Fibroblast of the conjunctiva (primary cell): ENCODE measurements at places on chromosomes 7 and 10.
A peak's percentile ranks its signal among the peaks of the same experiment; 100 is the strongest.

DNA sequence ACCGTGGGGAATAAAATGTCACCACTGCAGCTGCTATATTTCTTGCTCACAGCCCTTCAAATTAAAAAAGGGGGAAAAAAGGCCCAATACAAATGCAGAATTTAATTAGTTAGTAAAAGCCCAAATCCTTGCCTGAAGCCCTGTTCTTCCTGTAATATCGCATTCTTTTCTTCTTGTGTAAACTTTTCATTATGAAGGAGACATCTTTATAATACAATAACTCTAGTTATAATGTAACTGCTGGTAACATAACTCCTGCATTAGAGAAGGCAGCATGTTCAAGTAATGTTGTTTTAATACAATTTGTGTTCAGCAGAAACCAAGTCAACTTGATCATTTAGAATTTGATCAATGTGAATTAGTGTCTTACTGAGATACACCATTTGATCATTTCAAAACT lies 250.9 kb downstream of the CHCHD3 start:
- no peak for DNase-seq

GRCh38 chr7:32244806-32245345 lies 174.7 kb upstream of the PDE1C start:
- DNase-seq = no peak

DNA sequence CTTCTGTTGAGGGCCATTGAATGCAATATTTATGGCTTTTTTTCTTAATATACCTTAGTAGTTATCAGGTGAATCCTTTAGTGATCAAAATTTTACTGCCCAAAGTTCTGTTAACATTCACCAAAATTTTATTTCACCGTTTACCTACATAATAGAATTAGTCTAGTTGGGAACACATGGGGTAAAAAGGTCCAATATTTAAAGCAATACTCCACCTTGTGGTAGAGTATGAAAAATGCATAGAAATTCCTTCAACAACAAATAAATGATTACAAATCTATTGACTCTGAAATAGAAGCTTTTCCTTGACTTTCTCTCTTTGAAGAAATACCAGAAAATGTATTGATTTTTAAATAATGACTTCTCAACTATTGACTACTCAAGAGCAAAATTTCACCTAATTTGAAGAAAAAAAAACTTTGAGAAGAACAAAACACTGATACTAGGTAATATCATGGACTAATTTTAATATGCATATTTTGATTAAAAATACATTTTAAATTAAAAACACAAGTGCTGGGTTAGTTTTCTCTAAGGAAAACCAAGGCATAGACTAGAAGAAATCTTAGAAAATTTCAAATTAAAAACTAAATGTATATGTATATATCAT lies 43.3 kb downstream of the POLR1F start:
- DNase-seq = peak; percentile 18

DNA sequence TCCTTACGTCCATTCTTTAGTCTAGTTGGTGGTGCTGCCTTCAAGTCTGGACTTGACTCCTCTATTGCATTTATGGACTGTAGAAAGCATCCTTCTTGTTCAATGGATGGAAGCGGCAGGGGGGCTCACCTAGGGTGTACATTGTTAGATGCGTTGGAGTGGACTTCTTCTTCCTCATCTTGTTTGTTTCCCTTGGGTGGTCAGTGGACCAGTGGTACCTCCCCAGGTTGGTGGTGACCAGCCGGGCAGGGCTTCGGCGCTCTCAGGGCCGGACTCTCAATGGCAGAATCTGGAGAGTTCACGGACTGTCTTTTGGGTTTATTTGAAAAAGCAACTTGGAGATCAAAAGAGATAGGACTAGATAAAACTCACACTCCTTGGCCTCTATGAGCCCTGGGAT lies 6.2 kb upstream of the BTBD16 start:
- no peak for DNase-seq

- DNase-seq = no peak
Observed at GRCh38 chr7:133165529-133165928, 83.6 kb upstream of the CHCHD3 start.

GRCh38 chr10:123891144-123892071 lies at the start of gene CPXM2:
Gene CPXM2 (minus strand): TSS chr10:123891807. CDS start chr10:123891659, 148 bp downstream.
- no peak for DNase-seq

DNA sequence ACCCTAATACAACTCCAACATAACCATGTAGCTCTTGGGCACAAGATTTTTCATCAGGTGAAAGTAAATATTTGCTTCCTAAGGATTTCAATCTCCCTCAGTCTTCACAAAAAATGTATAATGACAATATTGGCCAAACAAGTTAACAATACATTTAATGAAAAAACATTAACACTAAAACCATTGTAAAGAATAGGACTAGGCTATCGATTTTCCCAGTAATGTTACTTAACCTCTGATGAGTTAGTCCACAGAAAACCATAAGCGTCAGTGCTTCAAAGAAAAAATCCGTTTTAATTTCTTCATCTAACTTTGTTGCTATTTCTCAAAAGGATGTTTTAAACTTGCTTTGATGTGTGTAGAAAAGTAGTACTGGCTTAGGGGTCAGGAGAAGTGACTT lies 1.2 kb downstream of the ZNF33B start:
- no peak for DNase-seq

DNA sequence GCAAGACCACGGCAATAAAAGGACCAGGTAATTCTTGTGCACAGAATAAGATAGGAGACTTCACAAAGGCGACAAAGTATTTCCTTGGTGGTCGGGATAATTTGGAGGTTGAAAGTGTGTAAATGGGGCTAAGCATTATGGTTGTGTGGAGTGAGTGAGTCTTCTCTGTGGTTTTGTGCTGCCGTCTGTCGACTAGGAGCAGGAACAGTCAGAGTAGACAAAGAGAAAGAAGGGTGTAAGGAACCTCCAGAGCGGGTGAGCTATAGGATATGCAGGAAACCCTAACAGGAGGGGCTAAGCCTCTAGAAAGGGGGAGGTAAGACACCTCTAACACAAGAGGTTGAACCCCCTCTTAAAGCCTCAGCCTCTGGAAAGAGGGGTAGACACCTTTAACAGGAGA lies 201.6 kb downstream of the SH2D4B start:
- no peak for DNase-seq

DNA sequence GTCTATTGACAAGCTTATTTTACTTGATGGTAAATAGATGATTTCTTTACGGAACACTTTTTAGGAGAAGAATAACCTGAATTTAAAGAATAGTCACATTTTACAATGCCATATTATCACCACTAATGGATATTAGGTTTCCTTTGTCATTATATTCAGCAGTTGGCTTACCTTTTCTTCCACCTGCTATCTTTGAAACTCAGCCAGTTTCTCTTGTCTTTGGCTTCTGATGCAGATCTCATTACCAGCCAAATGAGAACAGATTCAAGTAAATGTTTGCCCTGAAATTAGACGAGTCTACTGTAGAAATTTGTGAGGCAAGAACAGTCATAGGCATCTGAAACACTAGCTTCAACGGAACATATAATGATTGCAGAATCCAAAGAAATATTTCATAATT lies 85.5 kb upstream of the OIT3 start:
- DNase-seq = no peak

- no peak for DNase-seq
Observed at GRCh38 chr7:476736-477360, 42.8 kb downstream of the PDGFA start.

GRCh38 chr7:26472971-26473370 lies 181.3 kb downstream of the SNX10 start:
- no peak for DNase-seq

- no peak for DNase-seq
Observed at GRCh38 chr7:109926738-109927137, 1164.2 kb upstream of the LRRN3 start.

DNA sequence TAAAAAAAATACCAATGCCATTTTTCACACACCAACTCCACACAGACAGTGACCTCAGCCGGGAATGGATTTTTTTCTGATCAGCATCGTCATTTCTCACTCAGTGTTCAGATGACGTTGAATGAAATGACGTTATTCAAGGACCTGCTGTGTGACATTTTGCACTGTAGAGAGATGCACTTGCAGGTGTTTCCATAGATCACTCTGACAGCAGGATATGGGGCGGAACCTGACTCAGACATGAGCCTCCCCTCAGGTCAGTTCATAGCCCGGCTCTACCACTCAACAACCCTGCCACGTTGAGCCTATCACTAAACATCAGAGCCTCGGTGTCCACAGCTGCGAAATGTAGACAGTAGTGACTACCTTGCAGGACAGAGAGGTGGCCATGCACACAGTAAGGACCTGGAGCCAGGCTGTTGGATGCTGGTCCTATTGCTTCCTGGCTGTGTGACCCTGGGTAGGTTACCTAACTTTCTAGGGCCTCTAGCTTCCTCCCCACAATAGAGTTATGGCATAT lies 41.4 kb upstream of the ANTXRL start:
- DNase-seq = no peak

DNA sequence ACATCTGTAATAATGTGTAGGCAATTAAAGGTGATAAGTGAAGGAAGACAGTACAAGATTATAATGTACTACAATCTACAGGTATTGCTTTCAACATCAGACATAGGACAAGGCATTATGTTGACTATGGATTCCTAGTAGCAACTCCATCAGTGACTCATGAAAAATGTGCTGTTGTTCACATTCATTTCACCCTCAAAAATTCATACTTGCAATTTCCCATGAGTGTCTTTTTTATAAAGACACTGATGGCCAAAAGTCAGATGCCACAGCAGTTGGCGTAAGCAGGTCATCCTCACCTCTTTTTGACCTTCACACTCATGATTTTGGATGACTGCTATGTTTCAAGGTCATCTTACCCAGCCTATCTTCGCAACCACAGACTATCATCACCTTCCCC lies 100.0 kb upstream of the AMPH start:
- no peak for DNase-seq

DNA sequence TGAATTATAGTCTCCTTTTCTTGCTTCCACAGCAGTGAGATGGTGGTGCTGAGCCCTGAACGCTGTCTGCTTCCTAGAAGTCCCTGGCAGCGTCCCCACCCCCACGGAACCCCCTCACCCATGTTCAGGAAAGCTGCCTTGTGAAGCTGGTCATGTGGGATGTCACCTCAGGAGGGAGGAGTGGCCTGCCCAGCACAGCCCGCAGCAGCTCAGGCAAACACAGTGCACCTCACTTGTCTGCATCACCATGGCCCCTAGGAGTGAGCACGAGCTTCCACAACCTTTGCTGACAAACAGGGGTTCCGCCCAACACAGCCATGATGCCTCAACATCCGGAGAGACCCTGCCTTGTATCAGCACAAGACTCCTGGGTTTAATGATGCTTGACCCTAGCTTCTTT lies 508.9 kb downstream of the RPS24 start:
- no peak for DNase-seq

- DNase-seq = no peak
Observed at GRCh38 chr7:157903710-157904109, 566.9 kb downstream of the DNAJB6 start.

DNA sequence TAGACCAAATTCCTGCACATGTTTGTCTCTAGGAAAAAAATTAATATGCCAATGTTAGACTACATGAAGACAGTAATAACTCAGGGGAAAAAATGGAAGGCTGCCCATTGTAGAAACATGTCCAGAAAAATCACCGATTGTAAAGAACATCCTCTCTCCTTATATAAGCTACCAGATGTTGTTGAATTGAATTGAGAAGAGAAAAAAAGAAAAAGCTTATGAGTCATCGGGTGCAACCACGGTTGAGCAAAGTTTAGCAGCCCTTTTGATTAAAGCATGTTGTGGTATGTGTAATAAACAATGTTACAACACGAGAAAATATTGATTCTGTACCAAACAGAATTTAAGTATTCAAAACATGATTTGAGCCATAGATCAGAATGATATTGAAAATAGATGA lies 102.3 kb upstream of the ARHGAP21 start:
- DNase-seq = peak; percentile 51

- DNase-seq = no peak
Observed at GRCh38 chr10:125844751-125845221, 21.4 kb downstream of the BCCIP start.

GRCh38 chr10:114499116-114499515 lies 94.8 kb upstream of the AFAP1L2 start:
- no peak for DNase-seq

GRCh38 chr7:127907110-127908040 lies 123.9 kb downstream of the LRRC4 start:
- no peak for DNase-seq

DNA sequence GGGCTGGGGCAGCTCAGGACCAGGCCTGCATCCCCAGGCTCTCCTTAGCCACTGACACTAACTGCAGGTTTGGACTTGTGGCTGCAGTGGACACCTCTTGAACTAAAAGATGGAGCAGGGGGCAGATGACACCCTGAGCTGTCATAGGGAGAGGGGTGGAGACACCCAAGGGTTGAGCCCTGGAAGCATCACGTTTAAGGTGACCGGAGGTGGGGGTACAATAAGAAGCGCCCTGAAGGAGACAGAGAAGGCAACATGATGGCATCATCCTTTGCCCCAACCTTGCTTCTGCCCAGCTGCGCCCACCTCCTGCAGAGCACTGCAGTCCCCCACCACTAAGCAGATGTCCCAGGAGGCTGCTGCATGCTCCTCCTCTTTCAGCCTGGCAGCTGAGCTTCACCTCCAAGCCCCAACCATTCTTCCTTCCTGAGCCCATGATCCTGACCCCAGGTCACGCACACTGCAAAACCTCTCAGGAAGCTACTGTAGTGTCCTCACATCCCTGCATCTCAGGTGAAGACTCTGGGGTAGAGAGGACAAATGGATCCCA lies 25.5 kb downstream of the OGDHL start:
- DNase-seq = no peak

- DNase-seq = no peak
Observed at GRCh38 chr7:24700521-24701260, 56.6 kb downstream of the GSDME start.

- DNase-seq = no peak
Observed at GRCh38 chr7:81715984-81716588, 53.8 kb downstream of the HGF start.

GRCh38 chr7:108454674-108455550 lies 1.3 kb downstream of the NRCAM start:
- DNase-seq = no peak

DNA sequence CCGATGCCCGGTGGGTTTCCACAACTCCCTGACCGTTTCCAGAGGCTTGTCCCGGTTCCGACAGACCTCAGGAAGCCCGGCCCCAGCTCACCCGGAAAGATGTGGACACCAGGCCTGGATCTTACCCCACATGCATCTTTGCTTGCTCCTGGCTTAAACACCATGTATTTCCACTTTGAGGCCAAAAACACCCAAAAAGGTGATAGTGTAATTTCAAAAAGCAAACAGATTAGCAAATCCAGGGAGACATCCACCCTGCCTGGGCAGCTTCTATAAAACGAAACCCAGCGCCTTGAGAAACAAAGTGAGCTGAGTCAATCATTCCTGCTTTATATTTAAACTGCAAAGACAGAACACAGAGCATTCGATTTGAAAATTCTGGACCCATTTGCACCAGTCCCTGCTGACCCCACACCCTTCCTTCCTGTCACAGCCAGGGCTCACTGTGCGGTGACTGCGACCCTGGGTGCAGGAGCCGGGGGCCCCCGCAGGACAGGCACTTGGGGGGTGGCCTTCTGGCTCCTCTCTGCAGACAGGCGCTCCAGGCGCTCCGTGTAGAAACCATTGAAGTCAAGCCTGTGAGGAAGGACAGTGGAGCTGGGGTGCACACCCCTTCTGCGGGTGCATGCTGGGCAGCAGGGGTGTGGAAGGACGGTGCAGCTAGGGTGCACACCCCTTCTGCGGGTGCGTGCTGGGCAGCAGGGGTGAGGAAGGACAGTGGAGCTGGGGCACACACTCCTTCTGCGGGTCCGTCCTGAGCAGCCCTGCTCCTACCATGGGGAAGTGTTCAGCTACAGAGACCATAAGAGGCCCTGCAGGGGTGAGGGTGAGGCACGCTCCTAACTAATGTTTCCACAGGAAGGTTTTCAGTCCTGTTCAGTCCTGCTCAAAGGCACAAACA lies 2.9 kb upstream of the ADAM8 start:
- no peak for DNase-seq

GRCh38 chr7:135884495-135885232 lies 92.5 kb downstream of the MTPN start:
- no peak for DNase-seq
